H1 (cell line): ENCODE measurements at places on chromosomes 4 and X. TPM values are rescaled to one million over a fixed set of nuclear protein-coding genes. Genes with fewer than 3 reads are reported as not detected.

SLC4A4 gene
- 0.41 and 0.67 TPM in 2 replicates for polyA plus RNA-seq

DNA sequence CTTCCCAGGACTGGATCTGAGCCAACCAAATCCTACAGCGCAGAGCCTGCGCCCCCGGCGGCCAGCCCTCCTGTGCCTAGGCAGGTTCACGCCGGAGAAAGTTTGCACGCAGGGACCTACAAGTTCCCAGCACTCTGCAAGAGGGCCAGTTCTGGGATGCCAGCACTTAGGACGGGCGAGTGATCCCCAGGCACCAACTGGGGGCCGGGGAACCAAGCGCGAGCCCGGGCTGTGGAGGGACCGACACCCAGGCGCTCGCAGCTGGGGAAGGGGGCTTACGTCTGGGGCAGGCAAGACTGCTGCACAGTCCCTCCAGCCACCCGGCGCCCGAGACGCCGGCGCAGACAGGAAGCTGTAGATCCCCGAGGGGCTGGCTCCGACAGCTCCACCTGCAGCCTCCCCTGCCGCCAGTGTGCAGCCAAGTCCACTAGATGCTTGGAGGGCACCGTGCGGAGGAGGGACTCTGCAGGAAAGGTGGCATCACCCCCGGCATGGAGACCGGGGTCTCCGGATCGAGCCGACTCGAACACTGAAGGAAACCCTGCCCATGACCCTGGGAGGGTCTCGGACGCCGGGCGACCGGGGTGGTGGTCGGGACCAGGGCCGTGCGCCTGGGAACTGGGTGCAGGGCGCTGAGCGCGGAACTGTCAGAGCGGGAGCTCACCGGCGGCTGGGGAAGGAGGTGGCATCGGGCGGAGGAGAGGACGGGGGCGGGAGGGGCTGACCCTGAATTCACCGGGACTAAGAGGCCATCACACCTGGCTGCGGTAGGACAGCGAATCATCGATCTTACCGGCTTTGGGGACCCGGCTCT, 566 bp downstream of the CORIN start:
- peaks cover 8% of the 10 kb centered on the region for H3K4me1 ChIP-seq
- H3K27ac ChIP-seq, result no peak overlapping the region
- DNase-seq, result no peak
- no peaks in the 10 kb centered on the region for H3K36me3 ChIP-seq

CENPVL2 gene
- polyA plus RNA-seq, result 7.3 and 8.0 TPM in 2 replicates

- DNase-seq, result no peak
- no peak overlapping the region for H3K27ac ChIP-seq
- H3K27me3 ChIP-seq, result no peaks in the 10 kb centered on the region
- H3K4me3 ChIP-seq, result no peak overlapping the region
Measured at GRCh38 chrX:13658602-13659001, 5.7 kb downstream of the TCEANC start.

EGFL6 gene
- polyA plus RNA-seq, result 1.1 TPM in 2 replicates

DNA sequence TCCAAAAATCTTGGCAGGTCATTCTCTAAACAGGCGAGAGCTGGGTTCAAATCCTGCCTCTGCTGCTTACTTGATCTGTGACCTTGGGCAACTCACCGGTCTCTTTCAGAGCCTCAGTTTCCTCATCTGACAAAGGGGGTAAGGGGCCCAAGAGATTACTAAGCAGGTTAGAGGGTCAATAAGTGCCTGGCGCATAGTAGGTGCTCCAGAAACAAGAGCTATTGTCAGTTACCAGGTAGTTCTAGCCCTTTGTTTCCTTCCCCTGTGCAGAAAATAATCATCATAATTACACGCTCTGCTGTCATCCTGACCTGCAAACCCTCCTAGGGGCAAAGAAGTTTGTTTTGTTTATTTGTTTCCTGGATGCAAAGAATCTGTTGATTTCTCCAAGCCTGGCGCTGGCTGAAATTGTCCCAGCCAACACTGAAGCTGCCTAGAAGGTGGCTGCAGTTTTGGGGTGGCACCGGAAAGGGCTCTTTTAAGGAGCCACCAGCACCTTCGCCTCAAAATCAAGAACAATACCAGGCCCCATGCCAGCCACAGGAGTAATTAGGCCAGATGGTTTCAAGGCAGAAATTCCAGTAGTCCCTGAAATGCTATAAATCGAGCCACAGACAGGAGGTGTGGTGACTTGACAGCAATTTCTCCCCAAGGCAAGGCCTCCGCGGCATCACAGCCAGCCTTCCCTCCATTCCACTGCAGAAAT, 10.2 kb upstream of the KIAA0232 start:
- no peak overlapping the region for H3K27ac ChIP-seq
- no peaks in the 10 kb centered on the region for H3K36me3 ChIP-seq
- no peaks in the 10 kb centered on the region for H3K4me1 ChIP-seq
- H3K4me3 ChIP-seq, result no peak overlapping the region
- DNase-seq, result no peak
- H3K27me3 ChIP-seq, result no peaks in the 10 kb centered on the region

PRKG2 gene
- 0.24 and 0.45 TPM in 2 replicates for polyA plus RNA-seq

- H3K27ac ChIP-seq, result no peak overlapping the region
- no peak overlapping the region for H3K4me3 ChIP-seq
- no peaks in the 10 kb centered on the region for H3K27me3 ChIP-seq
- no peak for DNase-seq
Measured at GRCh38 chr4:86283371-86283770, 76.5 kb downstream of the MAPK10 start.

- H3K27me3 ChIP-seq, result no peaks in the 10 kb centered on the region
- H3K4me3 ChIP-seq, result no peak overlapping the region
- DNase-seq, result no peak
- no peaks in the 10 kb centered on the region for H3K36me3 ChIP-seq
- H3K4me1 ChIP-seq, result no peaks in the 10 kb centered on the region
- H3K27ac ChIP-seq, result no peak overlapping the region
Measured at GRCh38 chr4:141713771-141714445, 77.5 kb downstream of the IL15 start.

NHSL2 gene
- 3.7 and 4.0 TPM in 2 replicates for polyA plus RNA-seq

HTN1 gene
- not detected in 2 replicates for polyA plus RNA-seq

- no peaks in the 10 kb centered on the region for H3K4me1 ChIP-seq
- no peaks in the 10 kb centered on the region for H3K36me3 ChIP-seq
- no peak overlapping the region for H3K4me3 ChIP-seq
- H3K27me3 ChIP-seq, result no peaks in the 10 kb centered on the region
Measured at GRCh38 chrX:66751136-66751782, 112.4 kb upstream of the EDA2R start.

IL2RG gene
- polyA plus RNA-seq, result not detected in 2 replicates

CDKL2 gene
- 1.2 and 1.4 TPM in 2 replicates for polyA plus RNA-seq

BGN gene
- 1.8 and 2.7 TPM in 2 replicates for polyA plus RNA-seq
